Right lung (tissue), 10 donors: ENCODE measurements at places on chromosomes 4 and X. TPM values are rescaled to one million over a fixed set of nuclear protein-coding genes. Genes with fewer than 3 reads are reported as not detected.

GRCh38 chr4:2363056-2363721 is 55.3 kb downstream of the ZFYVE28 start:
- DNase-seq, result no peak

DNA sequence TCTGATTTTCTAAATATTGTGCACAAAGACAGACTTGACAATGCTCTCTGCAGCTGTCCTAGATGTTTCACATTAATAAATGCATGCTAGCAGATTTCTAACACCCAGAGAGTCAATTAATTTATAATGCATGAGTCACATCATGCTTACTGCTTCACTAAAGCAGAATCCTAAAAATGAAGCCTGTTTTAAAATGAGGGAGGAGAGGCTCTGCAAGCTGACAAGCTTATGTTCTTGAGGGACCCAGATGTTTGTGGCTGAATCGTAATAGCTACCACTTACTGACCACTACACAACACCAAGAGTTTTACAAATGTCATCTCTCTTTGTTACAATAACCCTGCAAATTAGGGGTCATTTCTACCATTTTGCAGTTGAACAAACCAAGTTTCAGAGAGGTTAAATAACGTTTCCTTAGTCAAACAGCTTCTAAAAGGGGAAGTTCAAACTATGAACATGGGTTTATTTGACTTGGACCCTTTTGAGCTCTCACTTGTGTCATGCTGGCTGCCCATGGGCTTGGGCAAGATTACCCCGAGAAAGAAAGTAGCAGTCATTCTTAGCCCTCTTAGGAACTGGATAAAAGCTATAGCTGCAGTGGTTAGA is 262.7 kb upstream of the ETNPPL start:
- DNase-seq, result no peak

GRCh38 chr4:15078682-15079642 is 76.7 kb downstream of the CPEB2 start:
- DNase-seq, result no peak

The PRR32 gene
- 0.35 TPM for polyA plus RNA-seq

The BEND4 gene
- 0.03 TPM for polyA plus RNA-seq

The NPY5R gene
- polyA plus RNA-seq, result 0.21 TPM
